ENCODE measurements at places on chromosomes 3 and 15. TPM values are rescaled to one million over a fixed set of nuclear protein-coding genes. Genes with fewer than 3 reads are reported as not detected.

Gene DNAH12
- under 0.01 TPM for total RNA-seq

Gene GOLGA8N
- total RNA-seq, result 0.83 TPM

Gene FBXL22
- 0.28 TPM for total RNA-seq

Gene ARIH2
- total RNA-seq, result 73.0 TPM

Gene KCNMB3
- 0.72 TPM for total RNA-seq

Gene CRABP1
- not detected for total RNA-seq

Gene GRK7
- total RNA-seq, result not detected

Gene SLCO2A1
- total RNA-seq, result under 0.01 TPM

Gene SEMA5B
- not detected for total RNA-seq

Gene ACTL6A
- 115 TPM for total RNA-seq

Gene ITIH1
- total RNA-seq, result not detected

Gene IL5RA
- not detected for total RNA-seq

Gene XIRP1
- total RNA-seq, result under 0.01 TPM

Gene ANKRD34C
- not detected for total RNA-seq

Gene ABI3BP
- total RNA-seq, result 4.2 TPM

Gene CHCHD6
- total RNA-seq, result 20.6 TPM

Gene KCNMB2
- total RNA-seq, result not detected

Gene TERC
- 57.0 TPM for total RNA-seq

Gene ASB14
- total RNA-seq, result not detected

Gene MIX23
- 10.0 TPM for total RNA-seq

Gene ZKSCAN7
- 4.7 TPM for total RNA-seq

Gene ACP3
- total RNA-seq, result 0.54 TPM

Gene MUC20
- total RNA-seq, result not detected
